Neuronal stem cell (in vitro differentiated cells): ENCODE measurements at places on chromosomes 1 and 21.

- DNase-seq = no peak
Observed at GRCh38 chr1:91894036-91894761, 8.2 kb upstream of the TGFBR3 start.

GRCh38 chr1:174397261-174397660, 50.5 kb upstream of the GPR52 start:
- no peak for DNase-seq

- DNase-seq = no peak
Observed at GRCh38 chr1:181733486-181733885, 250.2 kb downstream of the CACNA1E start.

DNA sequence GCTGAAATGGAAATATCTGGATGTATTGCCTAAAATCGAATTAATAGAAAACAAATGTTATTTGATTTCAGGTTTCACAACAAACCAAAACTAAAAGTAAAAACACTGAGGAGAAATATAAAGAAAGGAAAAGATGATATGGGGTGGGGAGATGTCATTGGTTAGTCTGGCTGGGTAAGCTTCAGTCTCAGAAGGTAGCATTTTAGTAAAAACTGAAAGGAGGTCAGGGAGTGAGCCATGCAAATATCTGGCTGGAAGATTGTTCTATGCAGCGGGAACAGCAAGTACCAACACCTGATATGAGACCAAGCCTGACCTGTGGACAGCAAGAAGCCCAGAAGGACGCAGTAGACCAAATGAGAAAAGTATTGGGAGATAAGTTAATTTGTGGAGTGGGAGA, 264.6 kb downstream of the LRRC40 start:
- no peak for DNase-seq

GRCh38 chr21:42524341-42525028, 10.8 kb downstream of the SLC37A1 start:
- DNase-seq = no peak

DNA sequence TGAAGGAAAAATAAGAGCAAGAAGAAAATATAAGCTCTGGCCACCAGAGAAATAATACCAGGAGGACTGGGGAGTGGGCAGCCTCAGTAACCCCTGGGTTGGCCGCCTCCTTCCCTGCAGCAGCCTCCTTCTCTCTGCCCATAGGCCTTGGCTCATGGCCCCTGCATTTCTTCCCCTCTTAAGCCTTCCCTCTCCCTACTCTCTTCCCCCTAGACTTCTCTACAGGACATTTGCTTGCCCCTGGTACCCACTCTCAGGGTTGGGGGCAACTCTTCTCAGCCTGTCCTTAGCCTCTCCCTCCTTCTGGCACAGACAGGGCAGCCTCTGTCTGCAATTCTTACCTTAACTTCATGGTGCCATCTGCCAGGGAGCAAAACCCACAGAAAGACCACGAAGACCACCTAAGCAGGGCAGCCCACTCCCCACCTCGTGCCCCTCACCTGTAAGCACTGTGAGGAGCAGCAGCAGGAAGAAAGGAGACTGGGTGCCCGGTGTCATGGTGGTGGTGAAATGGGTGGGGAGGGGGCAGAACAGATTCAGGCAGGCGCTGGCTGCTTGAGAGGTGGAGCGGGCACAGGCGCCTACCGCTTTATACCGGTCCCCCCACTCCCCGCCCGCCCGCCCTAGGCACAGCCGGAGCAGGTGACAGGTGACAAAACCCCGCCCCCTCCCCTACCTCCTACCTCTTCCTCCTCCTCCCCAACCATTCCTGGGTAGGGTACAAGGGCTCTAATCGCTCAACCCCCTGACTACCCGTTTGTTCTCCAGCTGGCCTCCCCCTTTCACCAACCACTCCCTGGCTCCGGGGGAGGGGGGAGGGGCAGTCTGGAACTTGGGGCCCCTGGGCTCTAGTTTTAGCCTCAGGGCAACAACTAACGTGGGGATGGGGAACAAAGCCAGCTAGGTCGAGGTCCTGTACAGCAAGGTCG, 15.1 kb downstream of the THBS3 start:
- DNase-seq = no peak

DNA sequence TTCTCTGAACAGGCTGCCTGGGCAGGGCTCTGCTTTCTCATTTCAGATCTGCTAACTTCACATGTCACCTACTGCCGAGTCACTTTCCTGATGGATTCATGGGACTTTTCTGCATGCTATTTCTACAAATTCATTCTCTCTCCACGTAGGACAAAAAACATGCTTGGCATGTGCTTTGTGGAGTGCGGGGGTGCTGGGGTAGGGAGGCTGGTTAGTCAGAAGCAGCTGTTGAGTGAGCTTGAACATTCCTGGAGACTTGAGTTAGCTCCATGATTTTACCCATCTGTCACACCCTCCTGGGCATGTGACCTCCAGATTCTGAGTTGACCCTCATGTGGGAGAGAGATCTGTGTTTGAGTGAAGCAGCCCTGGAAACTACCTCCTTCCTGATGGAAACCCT, 71.4 kb downstream of the UCK2 start:
- DNase-seq = no peak

DNA sequence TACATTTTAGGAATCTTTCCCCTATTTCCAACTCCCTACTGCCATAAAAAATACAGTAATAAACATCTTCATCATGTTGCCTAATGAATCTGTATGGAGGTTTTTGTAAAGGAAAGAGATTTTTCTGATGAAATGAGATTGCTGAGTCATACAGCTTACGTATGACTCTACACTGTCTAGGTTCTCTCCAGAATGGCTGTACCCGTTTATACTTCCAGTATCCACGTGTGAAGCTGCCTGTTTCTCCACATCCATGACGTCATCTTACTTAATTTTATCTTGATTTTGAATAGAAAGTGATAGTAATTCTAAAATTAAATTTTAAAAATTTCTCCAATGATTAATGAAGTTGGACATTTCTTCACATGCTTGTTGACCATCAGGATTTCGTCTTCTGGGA, 103.7 kb downstream of the COQ8A start:
- no peak for DNase-seq

DNA sequence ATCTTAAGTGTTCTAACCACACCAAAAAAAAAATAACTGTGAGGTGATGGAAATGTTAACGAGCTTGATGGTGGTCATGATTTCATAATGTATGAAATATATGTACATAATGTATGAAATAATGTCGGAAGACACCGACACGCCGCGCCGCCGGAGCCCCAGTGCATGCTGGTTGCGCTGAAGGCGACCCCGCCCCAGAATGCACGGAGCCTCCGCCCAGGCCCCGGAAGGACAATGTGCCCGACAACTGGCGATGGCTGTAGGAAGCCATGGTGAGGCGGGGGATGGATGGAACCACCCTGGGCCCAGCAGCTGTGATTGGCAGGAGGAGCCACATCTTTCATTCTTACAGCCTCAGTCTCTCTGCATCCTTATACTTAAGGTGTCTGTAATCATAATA, 7.4 kb downstream of the OR2T10 start:
- no peak for DNase-seq
